ENCODE measurements at places on chromosomes 6 and 20.

- no peak for DNase-seq
Observed at GRCh38 chr6:129621252-129621651, 88.7 kb downstream of the ARHGAP18 start.

GRCh38 chr20:12255461-12255970, 337.8 kb downstream of the BTBD3 start:
- no peak for DNase-seq

- no peak for DNase-seq
Observed at GRCh38 chr6:161303628-161304340, 29.9 kb upstream of the AGPAT4 start.

- no peak for DNase-seq
Observed at GRCh38 chr6:25951296-25952032, 11.1 kb upstream of the TRIM38 start.

DNA sequence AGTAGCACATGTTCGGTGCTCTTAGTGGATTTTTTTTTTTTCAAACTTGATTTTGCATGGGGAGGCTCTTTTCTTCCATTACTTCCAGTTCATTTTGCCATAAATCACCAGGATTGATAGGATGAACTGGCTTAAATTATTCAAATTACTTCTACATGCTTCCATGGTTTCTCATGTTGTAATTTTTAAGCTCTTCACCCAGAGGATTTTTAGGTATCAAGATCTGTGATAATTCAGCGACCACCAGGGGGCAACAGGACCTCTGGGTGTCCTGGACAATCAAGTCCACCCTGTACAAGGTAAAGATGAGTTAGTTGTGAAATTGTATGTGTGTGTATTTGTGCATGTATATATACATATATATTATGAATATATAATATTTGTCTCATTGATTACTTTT, 4.2 kb upstream of the EPHA7 start:
- peak; percentile 60 for DNase-seq

DNA sequence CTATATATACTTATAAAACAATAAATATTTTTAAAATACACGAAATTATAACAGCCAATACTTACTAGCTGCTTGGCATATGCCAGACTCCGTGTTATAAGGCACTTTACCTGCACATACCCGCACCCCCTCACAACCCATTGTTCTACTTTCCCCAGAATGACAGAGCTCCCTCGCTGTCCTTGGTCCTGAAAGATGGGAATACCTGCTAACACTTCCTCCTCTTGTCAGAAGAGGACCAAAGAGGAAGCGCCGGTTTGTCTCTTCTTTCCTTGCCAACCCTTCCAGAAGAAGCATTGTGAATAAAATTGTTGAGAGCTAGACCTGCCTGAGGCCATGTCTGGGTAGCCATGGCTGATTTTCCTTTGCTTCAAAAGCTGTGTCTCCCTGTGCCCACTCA, 149.3 kb downstream of the PTPRT start:
- peak; percentile 63 for DNase-seq

- DNase-seq: no peak
Observed at GRCh38 chr6:154621686-154622085, 111.2 kb upstream of the CNKSR3 start.

DNA sequence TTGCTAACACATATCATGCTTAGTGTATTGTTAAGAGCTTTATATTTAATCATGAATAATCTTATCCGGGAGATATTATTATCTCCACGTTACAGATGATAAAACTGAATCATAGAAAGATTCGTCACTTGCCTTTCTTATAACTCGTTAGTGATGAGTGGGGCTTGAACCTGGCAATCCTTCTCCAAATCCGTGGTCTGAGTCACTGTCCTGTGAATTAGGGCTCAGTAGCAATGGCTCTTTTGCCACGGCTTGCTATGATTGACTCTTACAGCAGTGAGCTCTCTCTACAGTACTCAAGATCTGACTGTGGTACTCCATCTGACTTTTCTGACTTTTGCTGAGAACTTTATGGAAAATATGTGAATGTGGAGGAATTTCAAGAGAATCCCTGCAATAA, 246.9 kb downstream of the PACRG start:
- DNase-seq: no peak
